MM.1S (cell line): ENCODE measurements at places on chromosomes 11 and 22.

GRCh38 chr11:113876798-113877669, 1.7 kb upstream of the USP28 start:
- DNase-seq: no peak

- no peak for DNase-seq
Observed at GRCh38 chr11:47914743-47915142, 65.6 kb upstream of the PTPRJ start.

DNA sequence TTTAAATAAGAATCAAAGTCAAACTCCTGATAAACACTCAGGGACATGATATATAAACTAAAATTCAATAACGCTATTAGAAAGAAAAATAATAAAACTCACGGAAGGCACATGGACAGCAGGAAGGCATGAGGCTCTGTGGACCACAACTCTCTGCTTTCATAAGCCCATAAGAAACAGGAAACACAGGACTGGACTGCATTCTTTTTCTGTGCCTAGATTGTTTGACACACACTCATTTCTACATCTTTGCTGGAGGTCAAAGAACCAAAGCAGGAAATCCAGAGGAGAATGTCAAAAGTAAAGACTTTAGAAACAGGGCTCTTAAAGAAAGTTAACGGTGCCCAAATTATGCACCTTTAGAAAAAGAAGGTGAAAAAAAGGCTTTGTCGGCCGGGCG, 71.3 kb downstream of the RAB30 start:
- no peak for DNase-seq

DNA sequence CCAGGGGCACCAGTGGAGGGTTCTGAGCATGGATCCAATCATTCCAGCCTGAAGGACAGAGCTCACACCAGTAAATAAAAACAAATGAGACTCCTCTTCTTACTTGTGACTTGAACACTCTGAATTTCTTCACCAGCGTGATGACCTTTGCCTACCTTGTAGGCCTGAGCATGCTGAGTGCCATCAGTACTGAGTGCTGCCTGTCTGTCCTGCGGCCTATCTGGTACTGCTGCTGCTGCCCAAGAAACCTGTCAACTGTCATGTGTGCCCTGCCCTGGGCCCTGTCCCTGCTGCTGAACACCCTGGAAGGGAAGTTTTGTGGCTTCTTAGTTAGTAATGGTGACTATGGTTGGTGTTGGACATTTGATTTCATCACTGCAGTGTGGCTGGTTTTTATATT, 23.9 kb downstream of the MRGPRX4 start:
- no peak for DNase-seq
